ENCODE measurements at places on chromosomes 3 and 15. TPM values are rescaled to one million over a fixed set of nuclear protein-coding genes. Genes with fewer than 3 reads are reported as not detected.

PAK2 gene
- total RNA-seq: 82.5 TPM

PLSCR5 gene
- total RNA-seq: not detected

DNA sequence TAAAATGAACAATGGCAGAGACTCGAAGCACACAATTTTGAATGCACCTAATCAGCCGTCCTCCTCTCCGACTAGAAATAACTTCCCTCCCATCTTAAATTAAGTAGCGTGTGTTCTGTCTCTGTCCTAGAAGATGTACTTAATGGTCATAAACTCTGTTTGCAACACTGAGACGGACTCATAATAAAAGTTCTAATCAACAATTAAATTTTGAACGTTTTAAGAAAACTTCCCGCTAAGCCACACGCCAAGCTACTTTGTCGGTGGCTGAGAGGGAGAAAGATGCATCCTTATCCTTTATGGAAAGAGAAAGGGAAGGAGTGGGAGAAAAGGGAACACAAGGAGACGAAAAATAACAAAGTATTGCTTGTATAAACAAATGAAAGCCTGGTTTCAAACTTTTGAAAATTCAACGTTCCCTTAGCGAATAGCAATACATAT lies 989 bp downstream of the GNB4 start:
- DNase-seq: no peak

SH2D7 gene
- total RNA-seq: not detected

SPTBN5 gene
- 1.2 TPM for total RNA-seq
